ENCODE measurements at places on chromosomes 4 and X.

DNA sequence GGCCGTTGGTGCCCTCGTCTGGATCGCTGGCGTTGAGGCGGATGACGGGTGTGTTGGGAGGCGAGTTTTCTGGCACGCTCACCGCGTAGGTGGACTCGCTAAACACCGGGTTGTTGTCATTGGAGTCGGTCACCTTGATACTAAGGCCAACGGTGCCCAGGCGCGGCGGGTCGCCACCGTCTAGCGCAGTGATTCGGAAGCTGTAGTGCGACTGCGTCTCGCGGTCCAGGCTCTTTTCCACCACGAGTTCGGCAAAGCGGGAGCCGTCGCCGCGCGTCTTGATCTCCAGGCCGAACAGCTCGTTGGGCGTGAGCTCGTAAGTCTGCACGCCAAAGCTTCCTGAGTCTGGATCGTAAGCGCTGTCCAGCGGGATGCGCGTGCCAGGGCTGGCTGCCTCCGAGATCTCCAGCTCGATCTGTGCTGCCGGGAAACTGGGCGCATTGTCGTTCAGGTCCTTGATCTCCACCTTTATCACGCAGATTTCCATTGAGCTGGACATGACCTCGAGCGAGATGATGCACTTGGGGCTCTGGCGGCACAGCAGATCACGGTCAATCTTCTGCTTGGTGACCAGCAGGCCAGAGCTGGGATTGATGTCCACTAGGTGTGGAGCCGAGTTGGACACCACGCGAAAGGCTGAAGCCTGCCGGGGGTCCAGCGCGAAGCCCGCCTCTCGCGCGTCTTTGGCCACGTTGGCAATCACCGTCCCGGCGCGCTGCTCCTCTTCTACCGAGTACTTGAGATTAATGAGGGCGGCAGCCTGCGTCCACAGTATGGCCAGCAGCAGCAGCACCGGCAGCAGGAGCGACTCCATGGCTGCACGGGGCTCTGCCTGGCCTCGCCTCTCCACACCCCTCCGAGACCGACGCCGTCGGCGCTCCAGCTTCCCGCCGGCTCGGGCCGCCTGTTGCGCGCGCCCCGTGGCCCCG lies 2.0 kb downstream of the PCDH19 start:
- no peak for DNase-seq

- DNase-seq = no peak
Observed at GRCh38 chr4:88570001-88570400, 22.3 kb upstream of the HERC3 start.

GRCh38 chr4:76087007-76087769 lies 12.7 kb downstream of the ART3 start:
- DNase-seq = no peak

GRCh38 chrX:103399744-103400143 lies 23.4 kb downstream of the BEX3 start:
- no peak for DNase-seq

DNA sequence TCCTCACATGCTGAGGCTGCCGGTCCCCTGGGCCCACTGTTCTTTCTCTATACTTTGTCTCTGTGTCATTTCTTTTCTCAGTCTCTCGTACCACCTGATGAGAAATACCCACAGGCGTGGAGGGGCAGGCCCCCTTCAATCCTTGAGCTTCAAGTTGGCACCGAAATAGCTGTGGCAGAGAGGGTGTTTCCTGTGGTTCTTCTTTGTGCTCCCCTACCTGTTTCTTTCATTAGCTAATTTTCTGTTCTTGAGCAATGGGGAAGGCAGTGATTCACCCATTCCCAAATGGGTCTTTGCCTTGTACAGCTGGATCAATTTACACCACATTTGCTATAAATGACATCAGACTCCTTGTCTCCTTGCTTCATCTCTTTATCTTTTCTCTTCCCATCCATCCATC lies 2.1 kb upstream of the CYSLTR1 start:
- no peak for DNase-seq

DNA sequence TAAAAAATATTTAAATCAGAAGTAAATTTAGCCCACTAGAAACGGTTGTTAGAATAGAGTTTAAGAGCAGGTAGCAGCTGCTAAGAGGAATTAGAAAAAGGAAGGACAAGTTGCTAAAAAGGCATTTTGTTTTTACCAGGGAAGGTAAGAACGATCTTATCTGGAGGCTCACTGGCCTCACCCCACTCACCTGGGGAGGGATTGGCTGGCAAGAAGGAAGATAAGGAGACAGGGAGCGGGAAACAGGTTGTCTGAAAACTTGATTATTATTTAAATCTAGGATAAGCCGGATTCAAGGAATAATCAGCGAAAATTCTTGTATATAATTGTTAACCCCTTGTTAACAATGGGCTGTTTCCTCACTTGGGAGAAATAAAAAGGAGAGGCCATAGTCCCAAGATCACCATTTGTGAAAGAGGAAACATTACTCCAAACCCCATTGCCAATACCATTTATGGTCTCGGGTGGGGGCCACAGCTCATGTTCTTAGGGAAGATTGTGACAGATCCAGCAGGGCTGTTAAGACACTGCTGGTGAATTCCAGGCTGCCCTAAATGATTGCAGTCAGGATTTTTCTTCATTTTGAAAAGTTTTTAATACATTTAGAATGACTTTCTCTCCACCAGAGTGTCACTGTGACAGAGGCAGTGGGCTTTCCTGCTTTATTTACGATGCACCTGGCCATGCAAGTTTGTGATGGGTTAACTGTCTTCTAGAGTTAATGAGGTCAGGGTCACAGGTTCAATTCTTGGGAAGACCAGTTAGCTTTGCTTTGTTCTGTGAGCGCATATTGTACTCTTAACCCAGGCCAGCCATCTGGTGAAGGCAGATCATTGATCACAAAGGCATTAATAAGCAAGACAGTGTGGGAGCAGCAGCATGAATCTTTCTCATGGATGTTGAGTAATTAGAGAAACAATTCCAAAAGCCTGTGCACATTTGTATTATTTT lies 106.6 kb downstream of the CEP135 start:
- no peak for DNase-seq

DNA sequence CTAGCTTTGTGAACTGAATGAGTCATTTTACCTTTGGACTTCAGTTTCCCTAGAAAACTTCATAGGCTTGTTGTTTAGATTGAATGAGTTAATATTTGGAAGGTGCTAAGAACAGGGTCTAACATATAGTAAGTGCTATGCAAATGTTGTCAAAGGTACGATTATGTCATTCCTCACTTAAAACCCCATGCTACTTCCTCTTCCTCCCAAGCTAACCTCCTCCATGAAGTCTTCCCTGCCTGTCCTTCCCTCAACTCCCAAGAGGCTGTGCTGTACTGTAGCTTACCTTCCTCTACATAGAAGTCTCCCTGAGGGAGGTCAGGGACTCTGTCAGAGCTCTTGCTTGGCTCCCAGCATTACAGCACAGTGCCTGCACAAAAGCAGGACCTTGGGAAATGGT lies 103.4 kb upstream of the PJA1 start:
- no peak for DNase-seq

DNA sequence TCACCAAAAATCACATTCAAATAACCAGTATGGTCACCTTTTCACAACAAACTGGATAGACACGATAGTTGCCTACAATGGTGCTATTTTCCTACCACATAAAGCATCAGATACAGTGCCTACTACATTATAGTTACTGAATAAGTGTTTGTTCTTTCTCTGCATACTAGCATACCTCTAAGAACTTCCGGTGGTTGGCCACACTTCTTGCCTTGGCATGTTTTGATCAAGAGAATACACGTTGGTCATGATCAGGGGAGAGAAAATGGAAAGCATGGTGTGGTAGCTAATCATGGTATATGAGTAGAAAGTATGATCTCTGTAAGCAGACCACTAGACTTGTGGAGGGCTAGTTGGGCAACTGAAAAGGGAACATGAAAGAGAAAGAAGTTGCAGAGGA lies 322.8 kb upstream of the DIAPH2 start:
- DNase-seq = no peak

- DNase-seq = no peak
Observed at GRCh38 chr4:148075438-148075837, 343.6 kb downstream of the ARHGAP10 start.

GRCh38 chr4:110799211-110799610 lies 176.3 kb upstream of the PITX2 start:
- no peak for DNase-seq
